Thoracic aorta (tissue), 2 donors: ENCODE measurements at places on chromosomes 3 and 15.
A peak's percentile ranks its signal among the peaks of the same experiment; 100 is the strongest.

DNA sequence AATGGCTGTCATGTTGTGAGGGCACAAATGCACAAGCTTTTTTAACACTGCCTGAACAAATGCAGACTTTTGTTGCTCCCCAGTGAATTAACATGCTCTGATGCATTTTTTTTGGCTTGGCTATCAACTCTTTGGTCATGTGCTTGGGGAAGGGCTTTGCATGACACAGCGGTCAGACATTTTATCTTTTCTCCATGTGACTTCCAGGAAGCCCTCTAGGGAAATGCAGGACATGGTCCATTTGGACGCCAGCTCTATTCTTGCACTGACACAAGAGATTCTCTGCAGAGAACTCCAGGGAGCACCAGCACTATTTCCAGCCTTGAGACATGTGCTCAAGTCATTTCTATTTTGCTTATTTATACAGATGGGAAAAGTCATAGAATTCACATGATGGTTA lies 46.2 kb downstream of the NEK11 start:
- no peak overlapping the region for H3K4me3 ChIP-seq
- H3K4me1 ChIP-seq = no peaks in the 10 kb centered on the region
- H3K27me3 ChIP-seq = no peaks in the 10 kb centered on the region
- DNase-seq = no peak
- no peak overlapping the region for H3K27ac ChIP-seq

- H3K27ac ChIP-seq = no peak overlapping the region
- H3K36me3 ChIP-seq = no peaks in the 10 kb centered on the region
- no peak overlapping the region for H3K4me3 ChIP-seq
- no peaks in the 10 kb centered on the region for H3K27me3 ChIP-seq
Observed at GRCh38 chr15:31297575-31298456, 28.8 kb upstream of the KLF13 start.

DNA sequence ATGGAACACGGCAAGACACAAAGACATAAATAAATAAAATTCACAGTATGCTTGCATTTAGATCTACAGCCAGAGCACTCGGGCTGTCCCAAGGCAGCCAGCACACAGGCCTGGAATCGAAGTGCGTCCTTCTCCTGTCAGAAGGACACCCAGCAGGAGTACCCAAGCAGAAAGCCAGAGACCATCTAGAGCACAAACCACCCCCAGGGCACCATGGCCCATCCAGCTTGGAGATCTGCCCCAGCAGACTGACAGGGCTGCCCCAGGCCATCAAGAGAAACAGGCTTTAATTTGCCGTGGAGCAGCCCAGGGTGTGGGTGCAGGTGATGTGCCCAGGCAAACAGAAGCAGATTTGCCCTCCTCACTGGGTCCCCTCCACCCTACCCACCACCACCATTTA lies 7.8 kb upstream of the SPATA12 start:
- no peak overlapping the region for H3K4me3 ChIP-seq
- no peak for DNase-seq
- no peak overlapping the region for H3K27ac ChIP-seq
- H3K27me3 ChIP-seq = no peaks in the 10 kb centered on the region
- H3K36me3 ChIP-seq = no peaks in the 10 kb centered on the region

- no peaks in the 10 kb centered on the region for H3K4me1 ChIP-seq
- no peak overlapping the region for H3K27ac ChIP-seq
- no peaks in the 10 kb centered on the region for H3K36me3 ChIP-seq
- H3K27me3 ChIP-seq = no peaks in the 10 kb centered on the region
- no peak for DNase-seq
Observed at GRCh38 chr3:3628676-3629328, 170.4 kb upstream of the LRRN1 start.

DNA sequence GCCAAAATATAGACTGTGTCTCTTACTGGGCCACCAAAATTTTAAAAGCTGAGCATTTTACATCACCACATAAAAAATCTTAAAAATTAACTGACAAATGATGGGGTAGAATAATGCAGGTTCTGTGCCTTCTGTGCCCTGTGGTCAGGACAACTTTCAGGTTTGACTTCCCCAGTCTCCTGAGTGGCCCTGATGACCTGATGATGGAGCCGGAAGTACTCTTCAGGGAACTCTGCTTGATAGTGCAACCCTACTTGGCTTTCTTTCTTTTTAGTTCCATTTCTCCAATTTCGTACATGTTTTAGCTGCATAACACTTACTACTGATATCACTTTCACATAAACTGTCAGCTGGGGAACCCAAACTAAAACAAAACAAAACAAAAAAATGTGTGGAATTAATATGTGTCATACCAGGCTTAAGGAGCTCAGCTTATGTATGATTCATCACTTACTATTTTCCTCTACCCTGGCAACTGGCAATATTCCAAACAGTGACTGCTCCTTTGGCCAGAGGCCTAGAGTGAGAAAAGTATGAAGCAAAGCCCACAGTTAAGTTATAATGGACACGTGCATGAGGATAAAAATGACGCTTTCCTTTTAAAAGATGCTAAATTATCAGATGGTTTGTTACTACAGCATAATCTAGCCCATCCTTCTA lies 194.3 kb downstream of the BCHE start:
- peak overlapping the region; percentile 27 for H3K4me3 ChIP-seq
- no peaks in the 10 kb centered on the region for H3K36me3 ChIP-seq
- peak overlapping the region; percentile 57 for H3K27ac ChIP-seq
- no peaks in the 10 kb centered on the region for H3K27me3 ChIP-seq

GRCh38 chr3:83498361-83499016 lies 1460.3 kb upstream of the CADM2 start:
- no peak overlapping the region for H3K4me3 ChIP-seq
- H3K27me3 ChIP-seq = no peaks in the 10 kb centered on the region
- no peak overlapping the region for H3K27ac ChIP-seq
- H3K4me1 ChIP-seq = no peaks in the 10 kb centered on the region

GRCh38 chr3:30286007-30286669 lies 320.3 kb upstream of the TGFBR2 start:
- H3K4me3 ChIP-seq = no peak overlapping the region
- H3K27me3 ChIP-seq = no peaks in the 10 kb centered on the region
- peak overlapping the region; percentile 40 for H3K27ac ChIP-seq
- H3K4me1 ChIP-seq = peaks cover 22% of the 10 kb centered on the region

- no peaks in the 10 kb centered on the region for H3K4me1 ChIP-seq
- no peak for DNase-seq
- no peak overlapping the region for H3K27ac ChIP-seq
- H3K36me3 ChIP-seq = no peaks in the 10 kb centered on the region
Observed at GRCh38 chr3:29215948-29216347, 64.9 kb upstream of the RBMS3 start.

GRCh38 chr3:172591876-172592771 lies 68.9 kb upstream of the TNFSF10 start:
- H3K4me3 ChIP-seq = no peak overlapping the region
- no peaks in the 10 kb centered on the region for H3K36me3 ChIP-seq
- peaks cover 10% of the 10 kb centered on the region for H3K4me1 ChIP-seq
- no peak overlapping the region for H3K27ac ChIP-seq
